ENCODE measurements at places on chromosomes 3 and 15. TPM values are rescaled to one million over a fixed set of nuclear protein-coding genes. Genes with fewer than 3 reads are reported as not detected.

- DNase-seq = no peak
Observed at GRCh38 chr3:69558912-69559311, 173.0 kb upstream of the FRMD4B start.

DNA sequence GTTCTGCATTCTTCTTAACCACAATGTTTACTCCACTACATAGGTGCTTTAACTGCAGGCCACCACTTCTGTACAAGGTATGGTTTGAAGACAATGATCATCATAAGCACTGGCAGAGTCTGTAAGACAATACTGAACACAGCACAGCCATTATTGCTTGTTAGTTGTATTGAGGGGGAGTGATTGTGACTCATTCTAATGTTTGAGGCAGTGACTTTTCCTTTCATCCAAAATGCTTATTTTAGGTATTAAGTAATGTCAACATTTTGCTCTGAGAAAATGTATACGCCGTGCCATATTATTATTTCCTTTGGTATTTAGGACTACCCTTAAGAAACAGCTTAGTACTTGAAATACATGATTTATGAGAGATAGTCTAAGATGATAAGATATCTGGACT is 618.2 kb upstream of the ZNF717 start:
- DNase-seq = no peak

DNA sequence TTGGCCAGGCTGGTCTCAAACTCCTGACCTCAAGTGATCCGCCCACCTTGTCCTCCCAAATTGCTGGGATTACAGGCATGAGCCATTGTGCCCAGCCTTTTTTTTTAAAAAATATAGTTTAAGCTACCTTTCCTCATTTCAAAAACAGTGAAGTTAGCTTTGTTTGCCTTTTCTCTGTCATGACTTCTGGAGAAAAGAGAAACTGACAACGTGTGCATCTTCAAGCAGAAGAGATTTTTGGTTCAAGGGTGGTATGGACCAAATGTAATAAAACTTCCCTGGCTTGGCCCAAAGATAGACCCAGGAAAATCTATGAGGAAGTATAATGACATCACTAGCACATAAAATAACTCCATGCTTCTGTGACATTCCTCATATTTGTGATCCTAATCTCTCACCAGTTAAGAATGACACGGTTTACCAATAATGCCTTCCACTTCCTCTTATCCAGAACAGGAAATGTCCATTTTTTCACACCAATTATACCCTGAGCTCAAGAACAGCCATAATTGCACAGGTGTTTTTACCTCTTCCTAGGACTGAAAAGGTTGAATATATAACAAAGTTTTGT is 781.2 kb upstream of the NR2F2 start:
- no peak for DNase-seq

The WNT5A gene
- 42.5 TPM for polyA plus RNA-seq

The SPINK8 gene
- polyA plus RNA-seq = 0.43 TPM

The SLITRK3 gene
- 0.23 TPM for polyA plus RNA-seq

The ANKUB1 gene
- polyA plus RNA-seq = 0.52 TPM

The ABTB1 gene
- polyA plus RNA-seq = 17.9 TPM

All from left kidney (tissue), 8 donors.